Stimulated activated CD4-positive, alpha-beta T cell treated with anti-CD3 and anti-CD28 coated beads, Interleukin-2, amount 100 ng/mL, for 24 hours (primary cell): ENCODE measurements at places on chromosomes 12 and 14.
A peak's percentile ranks its signal among the peaks of the same experiment; 100 is the strongest.

DNA sequence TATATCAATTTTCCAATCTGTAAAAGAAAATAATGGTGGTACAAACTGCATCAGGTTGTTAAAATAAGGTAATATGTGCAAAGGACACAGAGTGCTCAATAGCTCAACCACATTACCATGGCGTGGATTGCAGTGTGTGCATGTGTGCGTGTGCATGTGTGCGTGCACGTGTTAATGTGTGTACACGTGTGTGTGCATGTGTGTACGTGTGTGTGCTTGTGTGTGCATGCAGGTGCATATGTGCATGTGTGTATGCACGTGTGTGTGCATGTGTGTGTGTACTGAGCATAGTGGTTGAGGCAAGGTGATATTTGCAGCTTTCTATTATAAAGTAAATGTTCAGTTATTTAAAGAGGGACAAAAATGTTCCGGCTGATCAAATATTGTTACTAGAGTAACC is 115.6 kb downstream of the NT5DC3 start:
- DNase-seq: no peak

GRCh38 chr12:108561852-108562347 is 496 bp upstream of the ISCU start:
- no peak for DNase-seq

- DNase-seq: no peak
Measured at GRCh38 chr14:32381869-32382268, 52.8 kb downstream of the AKAP6 start.

DNA sequence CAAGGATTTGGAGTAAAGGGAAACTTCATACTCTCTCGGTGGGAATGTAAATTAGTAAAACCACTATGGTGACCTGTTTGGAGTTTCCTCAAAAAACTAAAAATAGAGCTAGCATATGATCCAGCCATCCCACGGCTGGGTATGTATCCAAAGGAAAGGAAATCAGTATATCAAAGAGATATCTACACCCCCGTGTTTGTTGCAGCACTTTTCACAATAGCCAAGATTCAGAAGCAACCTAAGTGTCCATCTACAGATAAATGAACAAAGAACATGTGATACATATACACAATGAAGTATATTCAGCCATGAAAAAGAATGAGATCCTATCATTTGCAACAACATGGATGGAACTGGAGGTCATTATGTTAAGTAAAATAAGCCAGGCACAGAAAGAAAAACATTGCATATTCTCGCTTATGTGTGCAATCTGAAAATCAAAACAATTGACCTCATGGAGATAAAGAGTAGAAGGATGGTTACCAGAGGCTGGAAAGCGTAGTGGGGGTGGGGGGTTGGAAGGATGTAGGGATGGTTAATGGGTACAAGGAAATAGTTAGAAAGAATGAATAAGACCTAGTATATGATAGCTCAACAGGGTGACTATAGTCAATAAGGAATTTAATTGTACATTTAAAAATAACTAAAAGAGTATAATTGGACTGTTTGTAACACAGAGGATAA is 468.0 kb downstream of the BCAT1 start:
- DNase-seq: no peak

- peak; percentile 71 for DNase-seq
Measured at GRCh38 chr12:51980051-51980808, 26.5 kb upstream of the TAMALIN start.

- DNase-seq: no peak
Measured at GRCh38 chr14:33767586-33768457, 183.1 kb downstream of the EGLN3 start.

DNA sequence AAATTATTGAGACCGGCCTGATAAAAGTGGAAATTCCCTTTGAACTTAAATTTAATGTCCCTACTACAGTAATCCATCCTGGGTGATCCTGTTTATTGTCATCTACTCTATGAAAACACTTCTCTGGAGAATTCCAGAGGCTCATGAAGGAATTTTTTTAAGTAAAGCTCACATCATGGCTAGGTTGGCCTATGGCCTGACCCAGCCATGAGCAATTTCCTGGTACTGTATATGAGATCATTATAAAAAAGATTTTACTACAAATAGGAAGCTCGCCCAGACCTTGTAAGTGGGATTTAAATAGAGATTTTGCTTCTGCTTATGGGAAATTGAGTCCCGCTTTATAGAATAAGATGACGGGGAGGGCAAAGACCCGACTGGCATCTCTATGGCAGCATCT is 215.5 kb downstream of the DPF3 start:
- no peak for DNase-seq
